Activated naive CD4-positive, alpha-beta T cell treated with Interleukin-2 at 50 U/mL for 16 hours (primary cell): ENCODE measurements at places on chromosomes 1 and 21.

DNA sequence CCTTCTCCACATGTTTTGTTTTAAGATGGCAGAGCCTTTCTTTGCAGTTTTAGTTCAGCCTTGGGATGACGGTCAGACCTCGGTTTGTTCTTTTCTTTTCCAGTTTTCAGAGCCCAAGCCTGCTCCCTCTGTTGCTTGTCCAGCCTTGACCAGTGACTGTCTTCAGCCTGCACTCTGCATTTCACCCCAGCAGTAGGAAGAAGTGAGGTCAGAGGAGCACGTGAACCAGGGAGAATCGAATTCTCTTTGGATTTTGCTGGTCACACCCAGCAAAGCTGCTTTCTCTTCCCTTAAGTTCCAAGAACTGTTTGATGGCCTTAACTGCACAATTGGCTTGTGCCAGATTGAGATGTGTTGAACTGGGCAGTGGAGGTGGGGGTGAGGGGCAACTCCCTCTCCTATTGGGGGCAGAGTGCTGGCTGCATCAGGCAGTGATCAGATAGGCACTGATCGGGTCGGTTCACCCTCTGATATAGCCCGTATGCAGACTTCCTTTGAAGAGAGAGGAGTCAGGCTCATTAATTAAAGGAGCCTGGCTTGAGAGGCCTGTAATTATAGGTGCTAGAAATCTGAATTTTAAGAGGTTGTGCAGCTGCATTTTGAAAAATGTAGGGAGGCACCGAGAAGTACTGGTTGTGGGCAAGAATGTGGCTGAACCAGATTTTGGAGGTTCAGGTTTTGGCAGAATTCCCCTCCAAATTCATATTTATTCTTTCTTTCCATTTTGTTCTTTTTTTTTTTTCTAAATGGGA lies 42.4 kb downstream of the PEX14 start:
- DNase-seq: no peak

GRCh38 chr1:234638832-234639799 lies 29.1 kb upstream of the IRF2BP2 start:
- DNase-seq: no peak

DNA sequence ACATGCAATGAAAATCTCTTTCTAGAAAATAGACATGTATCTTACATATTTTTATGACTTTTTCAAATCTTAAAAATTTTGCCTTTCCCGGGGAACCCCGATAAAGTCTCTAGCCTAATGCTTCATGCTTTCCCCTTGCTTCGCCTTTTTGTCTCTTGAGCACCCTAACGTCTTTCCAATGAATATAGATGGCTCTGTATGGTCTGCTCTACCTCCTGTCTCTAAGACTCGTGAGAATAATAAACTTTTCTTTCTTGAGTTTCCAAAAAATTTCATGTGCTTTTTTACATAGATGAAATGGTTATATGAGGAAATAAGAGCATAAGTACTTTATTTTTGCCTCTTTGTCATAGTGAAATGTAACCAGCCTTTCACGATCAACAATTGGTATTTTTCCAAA lies 202.6 kb downstream of the PDE4B start:
- no peak for DNase-seq

- no peak for DNase-seq
Measured at GRCh38 chr1:34520111-34520510, 234.7 kb upstream of the GJB5 start.

GRCh38 chr1:17335821-17336710 lies 28.1 kb downstream of the PADI4 start:
- peak; percentile 53 for DNase-seq

GRCh38 chr1:6948861-6949260 lies 163.6 kb downstream of the CAMTA1 start:
- DNase-seq: no peak

GRCh38 chr1:64745181-64745985 lies 508 bp downstream of the RAVER2 start:
- DNase-seq: peak; percentile 6

DNA sequence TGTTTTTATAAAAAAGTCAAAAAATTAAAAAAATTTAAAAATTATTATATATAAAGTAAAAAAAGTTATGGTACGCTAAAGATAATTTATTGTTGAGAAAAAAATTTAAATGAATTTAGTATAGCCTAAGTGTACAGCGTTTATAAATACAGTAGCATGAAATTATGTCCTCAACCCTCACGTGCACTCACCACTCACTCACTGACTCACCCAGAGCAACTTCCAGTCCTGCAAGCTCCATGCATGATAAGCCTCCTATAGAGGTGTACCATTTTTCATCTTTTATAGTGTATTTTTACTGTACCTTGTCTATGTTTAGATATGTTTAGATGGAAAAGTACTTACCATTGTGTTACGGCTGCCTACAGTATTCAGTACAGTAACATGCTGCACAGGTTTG lies 5.1 kb downstream of the DISC1 start:
- DNase-seq: no peak

- no peak for DNase-seq
Measured at GRCh38 chr1:86948212-86948611, 33.8 kb downstream of the HS2ST1 start.

DNA sequence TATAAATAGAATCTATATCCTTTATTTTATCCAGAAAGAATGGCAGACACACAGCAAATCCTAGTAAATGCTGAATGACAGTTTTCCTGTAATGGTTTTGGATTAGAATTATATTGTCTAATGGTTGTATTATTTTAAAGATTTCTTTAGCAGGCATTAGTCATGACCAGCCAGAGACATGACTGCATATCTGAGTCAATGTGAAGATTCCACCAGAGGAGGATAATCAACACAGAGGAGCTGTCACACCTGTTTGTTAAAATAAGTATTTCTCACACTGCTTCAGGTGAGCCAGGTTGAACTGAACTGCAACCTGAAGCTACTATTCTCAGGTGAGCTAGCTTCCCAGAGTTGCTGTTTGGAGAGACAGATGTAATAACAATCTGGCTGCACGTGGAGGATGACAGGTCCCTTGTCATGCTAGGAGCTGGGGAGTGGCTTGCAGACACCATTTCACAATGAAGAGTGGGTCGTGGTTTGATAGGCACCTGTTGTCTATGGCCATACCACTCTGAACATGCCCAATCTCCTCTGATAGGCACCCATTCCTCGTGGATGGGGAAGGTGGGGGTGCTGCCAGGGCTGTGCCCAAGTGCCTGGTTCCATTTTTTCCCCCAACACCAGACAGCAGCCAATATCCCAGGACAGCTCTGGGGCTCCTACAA lies 94.3 kb downstream of the KCNJ6 start:
- no peak for DNase-seq

DNA sequence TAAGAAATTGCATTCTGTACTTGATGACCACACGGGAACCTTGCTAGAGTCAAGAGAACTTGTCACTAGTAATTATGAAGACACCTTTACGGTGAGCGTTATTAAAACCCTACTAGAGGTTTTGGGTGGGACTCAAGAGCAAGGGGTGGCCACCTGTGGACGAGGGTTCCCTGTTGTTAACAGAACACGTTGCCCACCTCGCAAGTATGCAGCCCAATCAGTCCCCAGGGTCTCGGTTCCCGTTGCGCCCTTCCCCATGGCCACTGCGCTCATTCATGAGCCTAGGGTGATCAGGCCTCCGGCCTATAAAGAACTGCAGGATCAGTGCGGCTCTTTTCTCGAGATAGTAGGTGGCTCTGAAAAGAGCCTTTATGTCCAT lies 30.2 kb upstream of the RNF187 start:
- DNase-seq: no peak

- no peak for DNase-seq
Measured at GRCh38 chr1:164480285-164480907, 78.6 kb upstream of the PBX1 start.

- peak; percentile 1 for DNase-seq
Measured at GRCh38 chr1:227896710-227897655, 50.7 kb downstream of the WNT9A start.

DNA sequence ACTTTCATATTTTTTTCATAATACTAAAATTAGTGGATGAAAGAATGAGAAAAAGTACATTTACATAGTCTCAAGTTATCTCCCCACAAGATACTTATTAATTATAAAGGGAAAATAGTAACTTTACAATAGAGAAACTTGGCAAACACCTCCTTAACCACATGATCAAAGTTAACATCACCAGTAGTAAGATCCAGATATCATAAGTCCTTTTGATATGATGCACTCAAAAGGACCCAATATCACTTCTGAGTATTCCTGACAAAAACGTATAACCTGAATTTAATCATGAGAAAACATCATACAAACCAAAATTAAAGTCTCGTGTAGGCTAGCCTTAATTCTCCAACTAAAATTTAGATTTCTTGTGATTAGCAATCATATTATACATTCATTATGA lies 67.4 kb downstream of the LYST start:
- no peak for DNase-seq

GRCh38 chr21:44298301-44298700 lies 1.6 kb upstream of the PFKL start:
- no peak for DNase-seq

- DNase-seq: peak; percentile 45
Measured at GRCh38 chr21:42737951-42738590, 84.7 kb downstream of the PDE9A start.

- no peak for DNase-seq
Measured at GRCh38 chr1:240524356-240525069, 87.4 kb downstream of the GREM2 start.

DNA sequence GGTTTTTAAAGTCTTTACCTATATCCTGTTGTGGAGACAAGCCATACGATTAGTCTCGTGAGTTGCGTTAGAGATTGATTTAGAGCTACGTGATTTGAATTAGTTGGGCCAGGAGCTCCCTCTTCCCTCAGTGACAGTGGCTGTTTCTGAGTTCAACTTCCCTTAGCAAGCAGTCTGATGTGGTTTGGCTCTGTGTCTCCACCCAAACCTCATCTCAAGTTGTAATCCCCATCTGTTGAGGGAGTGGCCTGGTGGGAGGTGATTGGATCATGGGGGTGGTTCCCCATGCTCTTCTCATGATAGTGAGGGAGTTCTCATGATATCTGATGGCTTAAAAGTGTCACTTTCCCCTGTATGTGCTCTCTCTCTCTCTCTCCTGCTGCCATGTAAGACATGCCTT lies 192.9 kb upstream of the PTGFR start:
- DNase-seq: no peak

DNA sequence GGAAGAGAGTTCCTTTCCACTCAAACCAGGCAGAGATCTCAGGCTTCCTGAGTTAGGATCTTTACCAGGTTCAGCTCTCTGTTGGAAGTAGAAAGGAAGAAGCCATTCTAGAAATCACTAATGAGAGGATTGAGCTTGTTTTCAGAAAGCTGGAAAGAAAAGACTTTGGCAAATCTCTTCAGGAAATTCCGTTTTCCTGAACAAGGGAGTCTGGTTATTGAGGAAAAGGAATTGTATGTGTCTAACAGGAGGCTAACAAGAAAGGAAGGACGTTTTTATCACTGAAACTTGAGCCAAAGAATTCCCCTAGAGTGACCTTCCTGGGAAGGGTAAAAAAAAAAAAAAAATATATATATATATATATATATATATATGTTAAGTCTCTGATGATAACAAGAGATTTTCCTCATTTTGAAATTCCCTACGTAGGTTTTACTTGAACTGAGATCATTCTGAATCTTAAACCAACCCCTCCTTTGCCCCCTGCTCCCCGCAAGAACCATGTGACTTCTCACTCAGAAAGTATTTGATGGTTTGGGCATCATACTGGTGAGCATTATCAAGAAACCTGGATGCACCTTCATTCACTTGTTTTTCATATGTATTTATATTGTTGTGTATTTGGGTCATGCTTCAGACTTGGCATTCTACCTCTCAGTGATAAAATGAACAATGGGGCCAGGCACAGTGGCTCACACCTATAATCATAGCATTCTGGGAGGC lies 98.4 kb upstream of the BMP8A start:
- DNase-seq: no peak

GRCh38 chr1:212981571-212982328 lies 31.4 kb downstream of the VASH2 start:
- DNase-seq: no peak

DNA sequence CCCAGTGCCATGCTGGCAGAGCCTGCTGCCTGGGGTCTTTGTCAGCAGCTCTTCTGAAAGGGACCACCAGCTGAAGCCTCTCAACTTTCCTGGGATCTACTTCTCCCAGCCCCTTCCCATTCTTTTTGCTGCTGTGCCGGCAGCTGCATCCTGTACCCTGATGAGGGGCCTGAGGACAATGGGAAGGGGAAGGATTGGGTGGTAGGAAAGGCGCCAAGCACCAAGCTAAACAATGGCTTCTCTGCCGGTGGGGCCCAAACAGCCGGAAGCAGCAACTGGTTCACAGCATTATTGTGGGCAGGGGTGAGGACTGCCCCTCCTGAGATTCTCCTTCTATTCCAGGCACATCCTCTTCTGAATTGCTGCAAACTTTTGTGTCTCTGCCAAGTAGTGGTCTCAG lies 5.0 kb upstream of the EFCAB14 start:
- no peak for DNase-seq

- DNase-seq: no peak
Measured at GRCh38 chr1:61642475-61643232, 82.3 kb downstream of the TM2D1 start.

DNA sequence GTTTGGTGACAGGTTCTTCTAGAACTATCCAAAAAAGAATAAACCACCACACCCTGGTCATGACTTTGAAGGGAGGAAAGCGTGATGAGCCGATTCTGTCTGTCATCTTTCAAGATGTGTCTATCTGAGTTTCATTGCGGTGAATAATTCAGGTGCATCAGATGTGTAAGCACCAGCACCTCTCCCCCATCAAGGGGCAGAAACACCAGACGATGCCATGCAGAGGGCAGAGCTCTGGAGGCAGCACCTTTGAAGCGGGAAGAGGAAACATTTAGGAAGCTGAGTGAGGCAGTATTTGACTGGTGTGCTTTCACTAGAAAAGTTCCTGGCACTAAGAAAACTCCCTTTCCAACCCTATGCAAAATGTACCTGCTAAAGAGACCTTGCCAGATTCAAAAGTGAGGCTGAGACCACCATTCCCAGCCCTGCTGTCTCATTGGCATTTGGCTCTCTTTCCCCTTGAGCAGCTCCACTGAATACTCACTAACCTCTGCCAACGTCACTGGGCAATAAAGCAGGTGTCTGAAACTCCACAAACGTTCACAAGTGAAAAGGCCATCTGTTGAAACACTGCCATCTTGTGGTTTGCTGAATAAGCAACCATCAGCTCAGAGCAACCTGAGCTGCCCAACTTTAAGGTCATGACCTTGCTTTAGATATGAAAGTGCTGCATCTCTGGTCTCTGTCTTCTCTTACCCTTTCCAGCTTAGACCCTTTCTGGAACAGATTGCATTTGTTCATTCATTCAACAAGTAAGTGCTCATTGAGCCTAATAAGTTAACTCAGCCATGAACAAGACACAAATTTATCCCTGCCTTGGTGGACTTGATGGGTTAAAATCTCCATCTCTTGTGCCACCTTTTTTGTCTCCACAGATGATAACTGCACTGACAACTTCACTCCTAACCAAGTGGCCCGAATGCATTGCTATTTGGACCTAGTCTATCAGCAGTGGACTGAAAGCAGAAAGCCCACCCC lies 228.6 kb downstream of the PAPPA2 start:
- DNase-seq: no peak

GRCh38 chr1:78434351-78434750 lies 56.4 kb upstream of the PTGFR start:
- DNase-seq: no peak

GRCh38 chr1:93756657-93757056 lies 75.0 kb upstream of the BCAR3 start:
- DNase-seq: no peak

DNA sequence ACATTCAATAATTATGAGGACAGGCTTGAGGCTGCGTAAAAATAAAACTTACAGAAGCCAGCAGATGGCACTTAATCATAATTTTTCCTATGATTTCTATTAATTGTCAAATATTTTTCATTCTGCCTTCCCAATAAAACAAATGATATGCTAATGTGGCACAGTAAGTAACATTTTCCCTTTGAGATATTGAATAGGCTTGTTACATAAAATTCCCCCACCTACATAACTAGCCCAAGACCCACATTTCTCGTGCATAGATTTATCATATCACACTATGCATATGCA lies 55.4 kb upstream of the PTGFRN start:
- DNase-seq: no peak
